H54 (cell line): ENCODE measurements at places on chromosomes 11 and 22.

DNA sequence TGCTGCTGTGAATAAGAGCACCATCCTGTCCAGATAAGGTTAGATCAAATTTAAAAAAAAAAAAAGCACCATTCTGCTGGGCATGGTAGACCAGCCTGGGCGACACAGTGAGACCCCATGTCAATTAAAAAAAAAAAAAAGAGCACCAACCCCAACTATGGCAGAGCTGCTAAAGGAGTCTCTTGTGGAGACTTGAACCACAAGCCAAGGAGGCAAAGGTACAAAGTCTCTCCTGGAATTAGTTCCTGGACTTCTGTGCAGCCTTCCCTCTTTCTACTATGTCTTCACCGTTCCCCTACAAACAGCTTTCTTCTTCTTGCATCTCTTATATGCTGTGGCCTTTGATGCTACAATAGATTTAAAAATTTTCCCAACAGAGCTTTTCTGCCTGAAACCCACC, 1.3 kb downstream of the PIK3C2A start:
- no peak for DNase-seq

DNA sequence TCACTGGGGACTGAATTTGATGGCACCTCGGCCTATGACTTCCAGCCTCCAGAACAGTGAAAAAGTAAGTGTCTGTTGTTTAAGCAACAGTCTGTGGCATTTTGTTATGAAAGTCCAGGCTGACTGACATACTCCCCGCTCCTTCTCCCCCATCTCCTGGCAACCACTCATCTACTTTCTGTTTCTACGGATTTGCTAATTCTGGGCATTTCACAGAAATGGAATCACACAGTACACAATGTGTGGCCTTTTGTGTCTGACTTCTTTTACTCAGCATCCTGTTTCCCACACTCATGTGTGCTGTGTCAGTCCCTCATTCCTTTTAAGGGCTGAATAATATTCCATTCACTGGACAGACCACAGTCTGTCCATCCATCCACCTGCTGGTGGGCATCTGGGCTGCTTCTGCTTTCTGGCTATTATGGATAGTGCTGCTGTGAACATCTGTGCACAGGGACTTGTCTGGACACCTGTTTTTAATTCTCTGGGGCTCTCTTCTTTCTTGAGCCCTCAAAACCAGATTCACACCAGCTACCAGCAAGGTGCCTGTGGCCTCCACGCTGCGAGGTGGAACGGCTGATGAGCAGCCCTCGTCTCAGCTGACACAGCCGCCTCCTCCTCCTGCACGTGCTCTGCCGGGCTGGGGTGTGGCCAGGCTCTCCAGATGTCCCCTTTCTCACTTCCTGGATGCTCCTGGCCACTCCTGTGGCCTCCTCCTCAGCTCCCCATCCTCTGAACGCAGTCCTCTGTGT, 333.1 kb downstream of the CTTN start:
- DNase-seq, result no peak

- no peak for DNase-seq
Measured at GRCh38 chr11:20669820-20670684, 666 bp downstream of the NELL1 start.

DNA sequence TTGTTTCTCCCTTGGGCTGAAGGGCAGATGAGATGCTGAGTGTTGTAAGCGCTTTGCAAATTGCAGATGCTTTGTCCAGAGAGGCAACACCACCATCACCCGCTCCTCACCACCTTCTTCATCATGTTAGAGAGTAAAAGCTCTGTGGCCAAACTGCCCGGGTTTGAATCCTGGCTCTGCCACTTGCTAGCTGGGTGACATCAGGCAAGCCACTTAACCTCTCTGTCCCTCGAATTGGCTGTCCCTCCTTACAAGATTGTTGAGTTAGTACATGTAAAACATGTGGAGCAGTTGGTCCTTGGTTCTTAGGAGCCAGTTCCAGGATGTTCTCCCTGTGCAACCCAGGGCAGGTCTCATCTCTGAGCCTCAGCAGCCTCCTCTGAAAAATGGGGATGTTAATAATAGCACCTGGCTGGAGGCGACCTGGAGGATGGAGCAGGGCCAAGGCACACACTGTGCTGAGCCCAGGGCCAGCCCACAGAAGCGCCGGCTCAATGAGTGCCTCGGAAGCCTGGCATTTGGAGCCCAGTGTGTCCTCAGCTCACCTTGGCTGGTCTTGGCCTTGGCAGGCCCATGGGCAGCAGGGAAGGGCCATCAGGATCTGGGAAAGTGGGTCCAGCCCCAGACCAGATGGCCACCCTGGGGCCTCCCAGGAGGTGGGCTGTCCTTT, 10.5 kb downstream of the C11orf86 start:
- no peak for DNase-seq

GRCh38 chr22:40147388-40148176, 30.1 kb upstream of the TNRC6B start:
- DNase-seq, result no peak
